ENCODE measurements at places on chromosomes 5 and 9.
A peak's percentile ranks its signal among the peaks of the same experiment; 100 is the strongest.

GRCh38 chr9:80883826-80884579, 805.3 kb downstream of the TLE1 start:
- no peak for DNase-seq

DNA sequence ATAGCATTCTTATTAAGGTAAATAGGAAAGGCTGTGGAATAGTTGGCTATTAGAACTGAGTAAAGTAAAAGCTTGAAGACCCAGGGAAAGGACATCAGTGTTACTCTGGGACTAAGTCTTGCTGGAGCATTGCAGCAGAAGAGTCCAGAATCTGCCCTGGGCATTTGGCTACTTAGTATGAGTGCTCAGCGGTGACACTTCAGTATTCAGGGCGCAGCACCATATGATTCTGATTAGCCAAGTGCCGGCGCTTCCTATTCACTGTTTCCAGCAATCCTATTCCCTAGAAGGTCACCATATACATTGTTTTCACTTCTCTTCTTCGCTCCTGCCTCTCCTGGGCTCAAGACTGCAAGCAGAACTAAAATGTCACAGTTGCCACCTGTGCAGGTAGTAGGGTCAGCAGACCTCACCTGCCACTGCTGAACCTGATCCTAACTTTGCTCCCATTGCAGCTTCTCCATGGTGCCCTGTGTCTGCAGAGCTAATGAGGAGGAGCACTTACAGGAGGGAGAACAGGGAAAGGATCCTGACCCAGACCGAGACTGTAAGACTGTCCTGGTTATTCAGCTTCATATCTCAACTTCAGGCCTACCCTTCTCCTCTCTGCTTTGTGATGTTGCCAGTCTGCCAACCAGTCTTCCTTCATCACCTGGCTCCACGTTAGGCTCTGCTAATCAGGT, 313.6 kb upstream of the PIK3R1 start:
- DNase-seq = no peak

GRCh38 chr9:113309204-113309813, 6.1 kb upstream of the RNF183 start:
- no peak for DNase-seq

GRCh38 chr5:73380710-73381589, 67.6 kb downstream of the FOXD1 start:
- no peak for DNase-seq

- DNase-seq = no peak
Observed at GRCh38 chr5:54882841-54883240, 102.6 kb downstream of the ESM1 start.

GRCh38 chr9:136847088-136847825, 2.0 kb upstream of the PHPT1 start:
- no peak for DNase-seq

GRCh38 chr5:36073595-36074216, 7.0 kb upstream of the UGT3A2 start:
- DNase-seq = no peak

- DNase-seq = peak; percentile 46
Observed at GRCh38 chr5:151078490-151079262, 2.2 kb downstream of the TNIP1 start.

DNA sequence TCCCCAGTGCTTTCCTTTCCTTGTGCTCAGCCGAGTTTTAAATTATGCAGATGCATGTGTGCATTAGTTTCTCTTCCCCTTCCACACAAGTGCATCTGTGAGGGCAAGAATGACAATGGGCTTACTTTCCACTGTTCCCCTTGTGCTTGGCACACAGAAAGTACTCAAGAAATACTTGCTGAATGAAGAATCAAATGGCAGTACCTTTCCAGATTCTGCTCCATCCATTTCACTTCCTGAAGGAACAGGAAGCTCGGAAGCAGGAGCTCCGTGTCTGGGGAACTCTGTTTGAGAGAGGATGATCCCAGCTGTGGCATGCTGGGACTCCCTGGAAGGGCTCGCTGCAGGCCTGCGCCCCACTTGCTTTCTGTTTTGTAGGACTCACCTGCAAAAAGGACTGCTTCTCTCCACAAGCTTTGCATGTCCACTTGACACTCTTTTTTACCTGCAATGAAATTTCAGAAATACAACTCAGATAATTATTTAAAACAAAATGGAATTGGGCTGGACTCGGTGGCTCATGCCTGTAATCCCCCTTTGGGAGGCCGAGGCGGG, 5.5 kb downstream of the MRNIP start:
- no peak for DNase-seq

GRCh38 chr5:157069949-157070348, 11.0 kb upstream of the HAVCR1 start:
- DNase-seq = no peak

- no peak for DNase-seq
Observed at GRCh38 chr5:154112255-154112654, 73.5 kb downstream of the MFAP3 start.

DNA sequence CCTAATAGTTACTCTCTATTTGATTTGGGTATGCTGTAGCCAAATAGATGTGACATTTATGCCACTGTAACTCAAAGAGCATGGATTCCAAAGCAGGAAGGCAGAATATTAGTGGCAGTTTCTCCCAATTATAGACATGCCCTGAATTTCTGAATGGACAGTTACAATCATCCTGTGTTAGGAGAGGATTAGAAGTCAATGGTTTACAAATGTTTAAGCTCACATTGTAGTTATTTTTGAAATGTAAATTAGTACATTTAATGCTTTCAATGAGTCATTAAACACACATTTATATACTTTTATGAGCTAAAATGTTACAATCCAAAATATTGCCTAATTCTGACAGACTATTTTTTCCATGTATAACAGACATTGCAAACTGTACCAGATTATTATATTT, 62.3 kb upstream of the CDH18 start:
- no peak for DNase-seq

DNA sequence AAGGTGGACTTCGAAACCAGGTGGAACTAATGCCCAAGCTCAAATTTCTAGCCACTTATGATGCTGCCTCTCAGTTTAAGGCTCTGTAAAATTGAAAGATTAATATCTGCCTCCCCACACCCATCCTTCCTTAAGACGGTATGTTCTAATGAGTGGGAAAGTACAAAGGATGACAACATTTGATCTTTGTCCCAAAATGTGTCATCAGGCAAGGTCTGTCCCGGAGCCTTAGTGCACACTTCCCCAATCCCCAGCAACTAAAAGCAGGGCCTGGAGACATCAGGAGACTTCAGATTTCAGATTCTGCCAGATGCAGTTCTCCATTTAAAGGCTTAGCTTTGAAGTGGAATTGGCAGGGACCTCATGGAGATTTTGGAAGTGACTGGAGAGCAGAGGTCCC, 316.5 kb downstream of the ASTN2 start:
- DNase-seq = no peak

- no peak for DNase-seq
Observed at GRCh38 chr9:77916820-77917219, 114.8 kb downstream of the GNAQ start.

All from stimulated activated CD8-positive, alpha-beta memory T cell treated with anti-CD3 and anti-CD28 coated beads, Interleukin-15, amount 100 ng/mL, for 4 hours (primary cell).